Activated CD4-positive, CD25-positive, alpha-beta regulatory T cell (primary cell): ENCODE measurements at places on chromosomes 2 and 18.

DNA sequence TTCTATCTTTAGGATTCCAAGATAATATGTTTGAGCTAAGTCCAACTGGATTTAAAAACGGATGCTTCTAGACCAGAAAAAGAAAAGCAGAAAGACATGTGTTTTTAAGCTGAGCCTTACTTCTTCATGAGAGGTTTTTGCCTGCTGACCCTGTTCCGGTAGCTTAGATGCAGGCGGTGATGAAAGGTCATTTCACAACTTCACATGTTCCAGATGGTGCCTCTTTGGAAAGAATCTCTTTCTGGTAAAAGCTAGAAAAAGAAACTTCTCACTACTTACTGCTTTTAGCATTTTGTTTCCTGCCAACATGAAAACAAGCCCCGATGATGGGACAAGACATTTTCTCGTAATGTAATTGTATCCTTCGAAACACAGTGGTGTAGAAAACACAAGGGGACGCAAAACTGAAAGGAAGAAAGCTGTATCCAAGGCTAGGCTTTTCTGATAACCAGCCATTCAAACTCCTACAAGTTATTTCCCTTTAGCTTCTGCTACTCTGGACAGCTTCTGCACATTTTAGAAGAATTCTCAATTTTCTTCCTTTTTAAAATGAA lies 407.3 kb upstream of the LYPD1 start:
- DNase-seq = no peak

- DNase-seq = no peak
These were observed 162.0 kb downstream of the SLC4A3 start for GRCh38 chr2:219789476-219789875.

- no peak for DNase-seq
These were observed 92.4 kb downstream of the SOCS6 start for GRCh38 chr18:70380915-70381896.

GRCh38 chr2:103183061-103183460 lies 421.2 kb downstream of the TMEM182 start:
- no peak for DNase-seq

GRCh38 chr2:187554011-187554703 lies at the start of gene TFPI:
TFPI (minus strand) TSS chr2:187554435; CDS start chr2:187503768, 50,667 bp downstream.
- no peak for DNase-seq

DNA sequence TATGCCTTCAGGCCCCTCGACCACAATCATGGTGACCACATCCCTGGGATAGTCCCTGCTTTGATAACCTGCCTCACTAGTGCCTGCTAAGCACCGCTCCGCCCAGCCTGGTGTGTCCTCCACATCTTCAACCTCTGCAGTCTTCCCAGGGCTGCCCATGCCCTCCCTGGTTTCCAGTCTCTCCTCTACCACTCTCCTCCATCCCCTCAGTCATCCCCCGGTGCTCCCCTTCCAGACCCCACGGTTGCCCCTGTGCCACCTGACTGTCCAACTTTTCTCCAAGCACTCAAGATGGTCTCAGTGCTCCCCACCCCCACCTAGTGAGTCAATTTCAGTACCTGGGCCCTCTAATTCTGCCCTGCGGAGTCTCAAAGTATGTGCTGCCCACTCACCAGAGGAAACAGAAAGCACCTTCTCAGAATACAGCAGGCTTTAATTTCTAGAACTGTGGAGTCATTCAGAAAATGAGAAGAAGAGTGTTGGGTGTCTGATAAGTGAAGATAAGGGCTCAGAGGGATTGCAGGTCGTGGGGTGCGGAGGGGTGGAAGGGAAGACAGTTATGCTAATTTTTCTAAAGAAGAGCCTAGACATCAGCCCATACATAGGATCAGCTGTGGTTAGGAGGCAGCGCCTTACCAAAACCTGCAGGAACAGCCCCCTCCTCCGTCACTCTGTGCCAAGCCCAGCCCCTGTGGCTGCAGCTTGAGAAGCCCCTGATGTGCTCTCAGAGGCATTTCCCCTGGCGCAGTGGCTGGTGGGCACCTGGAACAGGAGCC lies 53.6 kb upstream of the CAB39 start:
- DNase-seq = no peak

GRCh38 chr2:158024288-158024898 lies 77.3 kb upstream of the UPP2 start:
- DNase-seq = peak; percentile 10

DNA sequence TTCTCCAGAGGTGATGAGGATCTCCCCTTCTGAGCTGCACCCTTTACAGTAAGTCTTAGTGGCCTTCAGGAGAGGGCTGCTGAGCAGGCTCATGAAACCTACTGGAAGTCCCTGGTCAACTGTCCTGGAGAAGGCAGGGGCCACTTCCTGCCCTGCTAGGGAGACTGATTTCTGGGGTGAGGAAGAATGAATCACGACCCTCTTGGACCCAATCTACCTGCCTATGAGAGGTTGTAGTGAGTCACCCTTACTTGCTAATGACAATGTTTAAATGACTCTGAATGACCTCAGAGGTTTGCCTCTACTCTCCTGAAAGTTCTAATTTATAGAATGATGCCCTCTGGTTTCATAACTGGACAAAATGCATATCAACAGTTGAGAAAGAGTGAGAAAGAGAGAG lies 79.4 kb upstream of the FAM136A start:
- no peak for DNase-seq
